ENCODE measurements at places on chromosomes 2 and 18.

- DNase-seq: no peak
- no peaks in the 10 kb centered on the region for H3K4me1 ChIP-seq
Observed at GRCh38 chr2:53635694-53636093, 131.9 kb upstream of the CHAC2 start.

DNA sequence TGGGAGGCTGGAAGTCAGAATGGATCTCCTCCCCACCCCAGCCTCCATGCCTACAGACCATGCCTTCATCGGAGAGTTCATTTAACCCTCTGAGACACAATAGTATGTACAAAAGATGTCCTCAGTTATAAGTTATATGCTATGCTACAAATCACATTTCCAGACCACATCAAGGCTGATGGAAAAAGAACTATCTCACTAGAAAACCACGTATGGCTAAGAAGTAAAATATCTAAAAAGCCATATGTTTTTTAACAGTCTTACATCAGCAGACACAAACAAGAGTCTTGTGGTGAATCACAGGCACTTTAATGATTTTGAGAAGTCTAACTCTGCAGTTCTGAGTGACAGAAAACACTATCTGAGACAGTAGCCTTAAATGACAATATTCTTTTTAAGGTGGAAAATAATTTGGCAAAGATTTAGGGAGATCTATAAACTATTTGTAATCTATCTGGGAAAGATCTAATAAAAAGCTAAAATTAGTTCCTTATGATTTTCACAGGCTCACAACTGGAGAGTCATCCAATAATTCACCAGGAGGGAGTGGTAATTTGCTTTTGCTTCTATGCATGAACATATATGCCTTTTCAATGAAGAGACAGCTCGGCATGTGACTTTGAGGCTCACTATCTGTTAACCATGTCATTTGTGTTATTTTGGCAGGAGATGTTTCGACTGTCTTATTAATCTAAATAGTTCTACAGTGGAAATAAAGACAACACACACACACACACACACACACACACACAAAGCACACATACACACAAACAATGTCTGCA is 197.5 kb downstream of the IRS1 start:
- H3K36me3 ChIP-seq: no peaks in the 10 kb centered on the region
- no peak overlapping the region for H3K27ac ChIP-seq
- no peaks in the 10 kb centered on the region for H3K4me1 ChIP-seq
- H3K27me3 ChIP-seq: no peaks in the 10 kb centered on the region

GRCh38 chr18:46070815-46071652 is 1.0 kb downstream of the PSTPIP2 start:
- H3K4me1 ChIP-seq: no peaks in the 10 kb centered on the region
- H3K27ac ChIP-seq: no peak overlapping the region
- no peak for DNase-seq
- H3K36me3 ChIP-seq: no peaks in the 10 kb centered on the region
- peak overlapping the region; percentile 78 for H3K4me3 ChIP-seq

- peaks cover 6% of the 10 kb centered on the region for H3K4me1 ChIP-seq
- H3K27me3 ChIP-seq: peaks cover 2% of the 10 kb centered on the region
- no peak for DNase-seq
- no peak overlapping the region for H3K27ac ChIP-seq
- H3K36me3 ChIP-seq: no peaks in the 10 kb centered on the region
Observed at GRCh38 chr18:37636831-37637477, 71.4 kb upstream of the CELF4 start.

- no peaks in the 10 kb centered on the region for H3K4me1 ChIP-seq
- no peaks in the 10 kb centered on the region for H3K36me3 ChIP-seq
- H3K27me3 ChIP-seq: no peaks in the 10 kb centered on the region
- H3K27ac ChIP-seq: no peak overlapping the region
- no peak overlapping the region for H3K4me3 ChIP-seq
- DNase-seq: no peak
Observed at GRCh38 chr18:6566338-6566911, 151.7 kb upstream of the L3MBTL4 start.

GRCh38 chr2:85999061-85999831 is 106.4 kb downstream of the POLR1A start:
- H3K27me3 ChIP-seq: no peaks in the 10 kb centered on the region
- no peak overlapping the region for H3K4me3 ChIP-seq
- no peak overlapping the region for H3K27ac ChIP-seq
- no peak for DNase-seq

DNA sequence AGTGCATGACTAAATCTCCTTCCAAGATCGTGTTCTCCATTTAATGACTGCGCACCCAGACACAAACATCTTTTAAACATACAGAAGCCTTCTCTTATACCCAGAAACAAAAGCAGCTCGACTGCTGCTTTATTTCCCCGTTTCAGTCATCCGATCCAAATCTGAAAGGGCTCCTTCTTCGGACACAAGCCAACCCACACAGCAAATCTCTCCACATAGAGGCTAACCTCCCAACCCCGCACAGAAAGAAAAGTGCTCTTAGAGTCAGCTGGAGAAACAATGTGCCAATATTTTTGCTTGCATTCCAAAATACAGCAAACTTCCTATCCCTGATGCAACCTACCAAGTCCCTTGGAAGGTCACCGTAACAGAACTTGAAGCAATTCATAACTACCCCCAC is 29.1 kb downstream of the GAREM1 start:
- no peaks in the 10 kb centered on the region for H3K27me3 ChIP-seq
- no peaks in the 10 kb centered on the region for H3K4me1 ChIP-seq
- H3K27ac ChIP-seq: no peak overlapping the region
- no peak for DNase-seq
- no peaks in the 10 kb centered on the region for H3K36me3 ChIP-seq

GRCh38 chr2:78262713-78263375 is 740.7 kb upstream of the LRRTM4 start:
- no peak for DNase-seq
- no peaks in the 10 kb centered on the region for H3K4me1 ChIP-seq
- no peak overlapping the region for H3K4me3 ChIP-seq
- H3K27me3 ChIP-seq: no peaks in the 10 kb centered on the region

GRCh38 chr2:235747001-235747785 is 253.3 kb downstream of the AGAP1 start:
- peak overlapping the region; percentile 11 for H3K27ac ChIP-seq
- no peaks in the 10 kb centered on the region for H3K27me3 ChIP-seq
- no peak overlapping the region for H3K4me3 ChIP-seq
- H3K4me1 ChIP-seq: peaks cover 5% of the 10 kb centered on the region

All from H1 (cell line).